ENCODE measurements at places on chromosomes 5 and 9. TPM values are rescaled to one million over a fixed set of nuclear protein-coding genes. Genes with fewer than 3 reads are reported as not detected.

The CCNJL gene
- 4.2 TPM for polyA plus RNA-seq

The FAM169A gene
- polyA plus RNA-seq: 21.1 TPM

The WNK2 gene
- 12.0 TPM for polyA plus RNA-seq

The DNAJC25 gene
- 5.7 TPM for polyA plus RNA-seq

The CXCL14 gene
- polyA plus RNA-seq: not detected

The PAM gene
- 79.1 TPM for polyA plus RNA-seq

The BTNL8 gene
- not detected for polyA plus RNA-seq

The C9orf153 gene
- 0.25 TPM for polyA plus RNA-seq

The FGF10 gene
- polyA plus RNA-seq: not detected

The PKD2L2 gene
- not detected for polyA plus RNA-seq

The IL5 gene
- not detected for polyA plus RNA-seq

The TCOF1 gene
- 10.1 TPM for polyA plus RNA-seq

The LECT2 gene
- not detected for polyA plus RNA-seq

The TSTD2 gene
- polyA plus RNA-seq: 26.5 TPM

The IL33 gene
- polyA plus RNA-seq: 0.03 TPM

The KCNN2 gene
- not detected for polyA plus RNA-seq

The ST8SIA4 gene
- polyA plus RNA-seq: not detected

The FAM81B gene
- not detected for polyA plus RNA-seq

The DDX4 gene
- not detected for polyA plus RNA-seq
